ENCODE measurements at places on chromosomes 5 and 9. TPM values are rescaled to one million over a fixed set of nuclear protein-coding genes. Genes with fewer than 3 reads are reported as not detected.

Gene ADAMTS16
- 0.08 TPM for total RNA-seq

Gene CARTPT
- not detected for total RNA-seq

Gene LIX1
- not detected for total RNA-seq

Gene TMEM38B
- total RNA-seq: 14.9 TPM

Gene NAIP
- total RNA-seq: 3.5 TPM

Gene SLC46A2
- total RNA-seq: not detected

Gene SLC36A2
- not detected for total RNA-seq

DNA sequence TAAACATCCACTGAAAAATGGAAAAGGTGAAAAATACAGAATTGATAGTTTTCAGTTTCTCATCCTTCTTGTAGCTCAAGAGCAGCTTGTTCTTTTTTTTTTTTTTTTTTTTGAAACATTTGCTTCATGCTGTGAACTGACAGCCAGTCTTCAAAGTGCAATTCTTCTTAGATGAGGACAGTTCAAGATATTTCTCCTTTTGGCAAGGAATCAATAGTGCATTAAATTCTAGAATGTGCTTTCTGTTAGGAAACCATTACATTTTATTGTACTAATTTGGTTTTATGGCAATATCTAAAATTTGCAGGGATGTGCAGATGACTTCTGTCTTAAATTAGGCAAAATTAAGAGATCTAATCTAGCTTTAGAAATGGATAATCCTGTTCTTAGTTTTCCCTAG, 969.3 kb upstream of the ACO1 start:
- no peak overlapping the region for H3K4me3 ChIP-seq
- no peaks in the 10 kb centered on the region for H3K4me1 ChIP-seq
- no peak overlapping the region for H3K27ac ChIP-seq
- H3K27me3 ChIP-seq: no peaks in the 10 kb centered on the region
- no peaks in the 10 kb centered on the region for H3K36me3 ChIP-seq

GRCh38 chr9:130713286-130713960, 19.8 kb downstream of the EXOSC2 start:
- H3K27ac ChIP-seq: peak overlapping the region; percentile 96
- H3K36me3 ChIP-seq: no peaks in the 10 kb centered on the region
- DNase-seq: no peak

GRCh38 chr9:134623258-134624066, 18.1 kb upstream of the COL5A1 start:
- no peaks in the 10 kb centered on the region for H3K4me1 ChIP-seq
- no peak overlapping the region for H3K4me3 ChIP-seq
- no peak for DNase-seq
- H3K36me3 ChIP-seq: no peaks in the 10 kb centered on the region
- H3K27me3 ChIP-seq: peaks cover 2% of the 10 kb centered on the region

GRCh38 chr5:167643631-167644280, 647.7 kb upstream of the WWC1 start:
- DNase-seq: no peak
- H3K27ac ChIP-seq: no peak overlapping the region
- H3K36me3 ChIP-seq: no peaks in the 10 kb centered on the region

DNA sequence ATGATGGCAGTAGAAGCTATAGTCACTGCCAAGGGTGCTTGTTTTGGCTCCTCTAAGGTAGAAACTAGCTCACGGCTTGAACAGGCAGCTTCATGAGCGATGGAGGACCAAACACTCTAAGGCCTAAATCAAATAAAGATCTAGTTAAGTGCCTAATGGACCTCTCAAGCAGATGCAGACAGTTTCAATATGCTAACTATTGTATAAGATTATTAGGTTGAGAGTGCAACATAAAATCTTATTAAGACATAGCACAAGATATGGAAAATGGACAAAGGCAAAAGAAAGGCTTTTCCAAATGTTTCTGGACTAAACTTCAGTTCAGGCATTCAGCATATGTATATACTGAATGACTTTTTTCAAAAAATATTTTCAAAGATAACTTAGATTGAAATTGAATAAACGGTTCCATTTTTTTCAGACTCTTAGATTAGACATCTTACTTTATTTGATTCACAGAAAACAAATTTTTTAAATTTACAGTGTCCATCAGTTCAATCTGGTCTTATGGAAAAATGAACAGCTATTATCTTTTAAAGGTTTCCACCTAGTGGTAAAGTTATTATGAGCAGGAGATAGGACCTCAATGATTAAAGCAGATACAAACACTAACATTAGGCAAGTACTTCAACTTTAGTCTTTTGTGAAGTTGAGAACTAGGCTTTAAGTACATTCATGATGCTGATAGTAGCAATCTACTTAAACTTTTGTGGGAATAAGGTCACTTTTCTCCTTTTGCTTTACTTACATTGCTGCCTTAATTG, 1167.7 kb downstream of the MAT2B start:
- no peaks in the 10 kb centered on the region for H3K36me3 ChIP-seq
- no peak overlapping the region for H3K27ac ChIP-seq
- DNase-seq: no peak
- H3K27me3 ChIP-seq: no peaks in the 10 kb centered on the region
- no peaks in the 10 kb centered on the region for H3K4me1 ChIP-seq

- no peaks in the 10 kb centered on the region for H3K27me3 ChIP-seq
- H3K36me3 ChIP-seq: no peaks in the 10 kb centered on the region
- no peak overlapping the region for H3K27ac ChIP-seq
- no peaks in the 10 kb centered on the region for H3K4me1 ChIP-seq
These were observed 493 bp downstream of the PRXL2C start for GRCh38 chr9:96654450-96655197.

DNA sequence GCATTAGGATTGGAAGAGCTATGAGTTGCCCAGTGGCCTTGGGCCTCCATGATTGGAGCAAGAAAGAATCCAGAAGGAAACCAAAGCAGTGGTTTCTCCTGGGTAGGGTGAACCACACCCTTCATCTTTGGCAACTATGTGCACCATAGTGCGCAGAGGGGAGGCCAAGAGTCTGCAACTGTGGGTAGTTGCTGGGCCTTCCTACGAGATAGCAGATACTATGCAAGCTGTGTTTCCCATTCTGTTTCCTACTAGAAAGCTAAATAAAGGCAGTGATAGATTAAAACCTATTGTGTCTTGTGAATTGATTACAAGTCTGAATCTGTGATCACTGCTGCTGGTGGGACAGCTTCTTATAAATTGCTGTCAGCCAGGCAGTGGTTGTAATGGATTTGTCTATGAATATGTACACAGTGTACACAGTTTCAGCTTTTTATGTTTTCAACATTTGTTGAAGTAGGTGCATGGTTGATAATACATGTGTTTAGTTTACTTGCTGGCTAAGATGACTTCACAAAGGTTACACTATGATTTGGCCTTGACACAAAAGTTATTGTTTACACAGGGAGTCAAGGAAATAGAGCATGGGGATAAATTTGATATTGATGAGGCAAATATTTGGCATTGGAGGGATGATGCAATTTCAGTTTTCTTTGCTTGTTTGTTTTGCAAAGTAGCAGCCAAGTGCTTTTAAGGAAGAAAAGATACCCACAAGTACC, 23.7 kb upstream of the PDE8B start:
- no peaks in the 10 kb centered on the region for H3K4me1 ChIP-seq
- no peak overlapping the region for H3K4me3 ChIP-seq
- no peaks in the 10 kb centered on the region for H3K36me3 ChIP-seq

- H3K4me3 ChIP-seq: no peak overlapping the region
- no peak overlapping the region for H3K27ac ChIP-seq
- no peaks in the 10 kb centered on the region for H3K36me3 ChIP-seq
- H3K27me3 ChIP-seq: no peaks in the 10 kb centered on the region
- no peak for DNase-seq
- H3K4me1 ChIP-seq: no peaks in the 10 kb centered on the region
These were observed 81.0 kb downstream of the FREM1 start for GRCh38 chr9:14829204-14829603.

GRCh38 chr5:132653716-132654115, 4.3 kb upstream of the IL13 start:
- no peak overlapping the region for H3K4me3 ChIP-seq
- no peak for DNase-seq
- peaks cover 19% of the 10 kb centered on the region for H3K4me1 ChIP-seq
- no peak overlapping the region for H3K27ac ChIP-seq

DNA sequence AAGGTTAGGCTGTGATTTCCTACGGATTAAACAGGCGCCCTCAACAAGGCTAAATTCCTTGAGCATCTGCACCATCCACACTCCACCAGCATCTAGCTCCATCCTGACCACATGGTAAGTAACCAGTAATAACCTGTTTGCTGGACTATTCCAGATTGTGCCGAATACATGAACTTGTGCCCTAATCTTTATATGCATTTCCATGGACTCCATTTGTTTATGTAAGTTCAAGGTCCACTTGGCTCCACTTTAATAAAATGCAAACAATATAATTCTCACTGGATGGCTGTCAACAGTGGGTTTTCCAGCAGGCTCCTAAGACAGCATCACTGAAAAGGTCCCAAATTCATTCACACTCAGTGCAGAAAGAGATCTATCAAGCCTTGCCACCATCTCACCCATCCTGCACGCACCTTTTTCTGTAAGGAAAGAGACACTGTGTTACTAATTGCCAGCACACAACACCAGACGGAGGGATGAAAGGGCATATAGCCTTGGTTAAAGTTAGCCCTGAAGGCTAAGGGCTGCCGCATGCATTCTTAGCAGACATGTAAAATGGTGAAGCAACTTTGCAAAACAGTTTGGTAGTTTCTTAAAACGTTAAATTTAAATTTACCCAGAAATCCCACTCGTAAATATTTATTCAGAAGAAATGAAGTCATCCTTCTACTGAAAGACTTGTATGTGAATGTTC, 88.7 kb downstream of the GLIS3 start:
- no peak overlapping the region for H3K4me3 ChIP-seq
- no peak for DNase-seq
- H3K36me3 ChIP-seq: no peaks in the 10 kb centered on the region
- no peaks in the 10 kb centered on the region for H3K27me3 ChIP-seq

DNA sequence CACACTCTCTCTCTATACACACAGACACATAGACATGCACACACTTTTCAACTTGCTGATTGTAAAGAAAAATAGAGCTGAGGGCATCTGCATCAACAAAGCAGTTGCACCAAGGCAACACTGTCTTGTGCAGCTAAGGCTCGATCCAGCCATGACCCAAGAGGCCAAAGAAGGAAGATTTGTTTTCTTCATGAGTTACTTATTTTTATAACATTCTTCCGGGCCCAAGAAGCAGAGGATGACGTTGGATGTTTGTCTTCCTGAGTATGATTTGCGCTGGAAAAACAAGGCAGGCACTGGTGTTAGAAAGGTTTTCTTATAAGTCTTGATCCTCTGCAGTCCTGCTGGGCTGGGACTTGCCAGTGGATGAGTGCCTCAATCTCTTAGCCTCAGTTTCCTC, 344.1 kb downstream of the ADAMTS6 start:
- no peak overlapping the region for H3K27ac ChIP-seq
- DNase-seq: no peak
- no peaks in the 10 kb centered on the region for H3K27me3 ChIP-seq
- H3K36me3 ChIP-seq: no peaks in the 10 kb centered on the region
- no peak overlapping the region for H3K4me3 ChIP-seq

DNA sequence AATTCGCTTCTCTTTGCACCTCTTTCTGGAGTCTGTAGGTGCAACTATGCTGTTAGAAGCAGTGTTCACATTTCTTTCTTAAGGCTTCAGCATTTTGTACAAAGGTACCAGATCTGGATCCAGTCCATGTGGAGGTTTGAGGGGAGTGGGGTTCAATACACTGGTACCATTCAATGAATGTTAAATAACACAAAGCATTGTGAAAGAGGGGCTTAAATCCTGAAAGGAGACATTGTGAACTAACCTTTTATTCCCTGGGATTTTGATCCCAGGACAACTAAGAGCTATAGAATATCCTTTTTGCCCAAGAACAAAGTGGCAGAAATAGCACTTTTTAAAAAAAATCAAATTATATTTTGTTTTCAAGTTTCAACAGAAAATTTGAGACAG, 107.7 kb upstream of the VCAN start:
- no peak overlapping the region for H3K27ac ChIP-seq
- no peak for DNase-seq
- H3K4me3 ChIP-seq: no peak overlapping the region
- peaks cover 13% of the 10 kb centered on the region for H3K4me1 ChIP-seq

GRCh38 chr5:93130624-93131490, 450.2 kb downstream of the NR2F1-AS1 start:
- H3K36me3 ChIP-seq: no peaks in the 10 kb centered on the region
- no peaks in the 10 kb centered on the region for H3K4me1 ChIP-seq
- no peaks in the 10 kb centered on the region for H3K27me3 ChIP-seq
- no peak overlapping the region for H3K27ac ChIP-seq
- no peak for DNase-seq
- no peak overlapping the region for H3K4me3 ChIP-seq

- peaks cover 36% of the 10 kb centered on the region for H3K4me1 ChIP-seq
- H3K27ac ChIP-seq: no peak overlapping the region
- H3K4me3 ChIP-seq: no peak overlapping the region
- DNase-seq: no peak
- no peaks in the 10 kb centered on the region for H3K36me3 ChIP-seq
These were observed 69.3 kb downstream of the SHB start for GRCh38 chr9:37999588-38000189.

DNA sequence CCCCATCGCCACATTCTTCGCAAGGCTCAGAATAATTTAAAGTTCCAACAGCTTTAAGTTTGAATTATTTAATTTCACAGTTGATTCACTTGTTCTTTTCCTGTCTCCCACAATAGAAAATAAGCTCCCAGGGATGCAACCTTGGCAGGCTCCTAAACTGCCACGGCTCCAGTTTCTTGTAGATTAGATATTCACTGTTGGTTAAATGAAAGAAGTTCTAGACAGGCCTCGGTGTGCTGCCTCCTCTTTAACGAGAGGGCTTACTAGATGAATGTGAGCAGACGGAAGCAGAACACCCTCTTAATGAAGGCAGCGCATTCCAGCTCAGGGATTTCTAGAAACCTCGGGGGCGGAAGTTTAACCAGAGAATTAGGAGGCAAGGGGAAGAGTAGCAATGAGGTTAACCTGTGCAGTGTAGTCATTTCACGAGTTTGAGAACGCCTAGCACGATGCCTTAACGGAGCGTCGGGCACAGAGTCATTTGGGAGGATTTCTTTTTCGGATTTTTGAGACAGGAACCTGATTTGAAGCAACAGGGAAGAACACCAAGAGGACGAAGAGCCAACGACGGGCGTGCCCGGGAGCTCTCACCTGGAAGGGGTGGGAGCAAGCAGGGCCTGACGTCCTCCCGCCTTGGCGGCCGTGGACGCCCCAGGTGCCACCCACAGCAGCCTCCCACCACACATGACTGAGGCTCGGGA, 637 bp upstream of the SMC5 start:
- DNase-seq: no peak
- no peaks in the 10 kb centered on the region for H3K27me3 ChIP-seq
- peaks cover 14% of the 10 kb centered on the region for H3K4me1 ChIP-seq

Measured in GM12878 (cell line).